ENCODE measurements at places on chromosomes 3 and 15. TPM values are rescaled to one million over a fixed set of nuclear protein-coding genes. Genes with fewer than 3 reads are reported as not detected.

SI gene
- total RNA-seq: not detected

DNA sequence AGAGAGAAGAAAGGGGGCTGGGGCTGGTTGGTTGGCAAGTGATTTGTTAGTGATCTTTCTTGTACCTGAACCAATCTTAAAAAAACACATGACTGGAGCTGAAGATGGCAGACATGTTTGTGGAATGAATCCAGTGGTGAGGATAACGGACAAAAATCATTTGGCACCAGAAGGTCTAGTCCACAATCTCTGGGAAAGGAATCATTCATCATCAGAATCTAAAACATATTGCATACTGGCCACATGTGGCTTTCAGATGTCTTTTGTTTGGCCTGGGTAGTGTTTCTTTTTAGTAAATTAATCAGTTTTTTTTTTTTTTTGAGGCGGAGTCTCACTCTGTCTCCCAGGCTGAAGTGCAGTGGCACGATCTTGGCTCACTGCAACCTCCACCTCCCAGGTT, 5.0 kb downstream of the NEK11 start:
- no peak for DNase-seq

FGF12 gene
- 5.1 TPM for total RNA-seq

DNA sequence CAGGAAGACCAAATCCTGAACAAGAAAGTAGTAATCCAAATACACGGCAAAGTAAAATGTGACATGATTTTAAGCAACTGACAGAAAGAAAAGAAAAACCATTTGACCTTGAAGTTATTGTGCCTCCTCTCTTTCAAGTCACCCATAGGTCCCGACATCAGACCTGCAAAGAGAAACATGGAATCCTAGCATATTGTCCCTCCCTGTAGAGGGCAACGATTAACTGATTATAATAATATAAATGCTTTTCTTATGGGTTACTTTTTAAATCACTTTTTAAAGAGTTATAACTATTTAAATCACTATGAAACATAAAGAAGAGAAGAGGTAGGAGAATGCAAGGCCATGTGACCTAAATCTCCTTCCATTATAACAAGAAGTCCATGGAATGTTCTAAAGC, 143.2 kb upstream of the LIPC start:
- no peak for DNase-seq

ERC2 gene
- total RNA-seq: 15.4 TPM

DNA sequence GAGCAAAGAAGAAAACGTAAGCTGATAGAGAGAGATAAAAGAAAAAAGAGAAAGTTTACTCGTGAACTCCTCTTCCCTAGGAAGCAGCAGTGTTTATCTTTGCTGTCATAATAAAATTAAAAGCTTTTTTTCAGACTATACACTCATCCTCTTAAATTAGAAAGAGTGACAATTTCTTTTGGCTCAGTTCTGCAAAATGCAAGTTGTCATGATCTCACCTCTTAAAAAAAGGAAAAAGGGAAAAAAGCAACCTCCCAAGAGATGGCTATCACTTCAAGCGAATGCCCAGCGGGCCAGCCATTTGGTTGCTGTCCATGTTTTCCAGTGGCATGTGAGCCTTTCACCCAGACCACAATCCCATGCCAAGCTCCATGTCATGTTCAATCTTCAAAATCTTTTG, 7.0 kb upstream of the THBS1 start:
- no peak for DNase-seq

P2RY1 gene
- total RNA-seq: 6.4 TPM

DNA sequence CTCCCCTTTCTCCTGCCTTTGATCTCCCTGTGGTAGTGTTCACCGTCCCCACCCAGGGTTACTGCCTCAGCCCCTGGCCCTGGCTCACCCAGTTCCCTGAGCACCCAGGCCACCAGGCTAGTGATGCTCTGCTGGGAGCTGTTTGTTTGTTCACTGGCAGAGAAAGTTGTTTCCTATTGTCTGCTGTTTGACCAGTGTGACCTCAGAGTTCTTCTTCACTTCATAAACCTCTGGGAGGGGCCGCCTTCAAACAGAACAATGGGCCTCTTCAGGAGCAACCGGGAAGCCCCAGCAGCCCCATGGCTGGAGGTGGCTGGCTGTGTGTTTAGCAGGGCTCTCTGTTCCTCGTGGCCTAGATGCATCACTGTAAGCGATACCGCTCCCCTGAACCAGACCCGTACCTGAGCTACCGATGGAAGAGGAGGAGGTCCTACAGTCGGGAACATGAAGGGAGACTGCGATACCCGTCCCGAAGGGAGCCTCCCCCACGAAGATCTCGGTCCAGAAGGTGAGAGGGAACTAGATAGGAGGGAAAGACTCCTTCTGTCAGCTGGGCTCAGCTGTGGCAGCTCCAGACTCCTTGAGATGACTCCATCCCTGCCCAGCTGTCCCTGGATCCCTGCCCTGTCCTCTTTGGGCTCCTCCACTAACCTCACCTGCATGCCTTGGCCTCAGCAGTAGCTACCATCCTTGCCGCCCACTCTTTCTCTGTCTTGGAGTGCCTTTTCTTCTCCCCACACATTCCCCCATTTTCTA, 3.4 kb downstream of the CLK3 start:
- DNase-seq: no peak

GRCh38 chr15:79430901-79431635, 1.1 kb upstream of the MINAR1 start:
- DNase-seq: no peak

DNA sequence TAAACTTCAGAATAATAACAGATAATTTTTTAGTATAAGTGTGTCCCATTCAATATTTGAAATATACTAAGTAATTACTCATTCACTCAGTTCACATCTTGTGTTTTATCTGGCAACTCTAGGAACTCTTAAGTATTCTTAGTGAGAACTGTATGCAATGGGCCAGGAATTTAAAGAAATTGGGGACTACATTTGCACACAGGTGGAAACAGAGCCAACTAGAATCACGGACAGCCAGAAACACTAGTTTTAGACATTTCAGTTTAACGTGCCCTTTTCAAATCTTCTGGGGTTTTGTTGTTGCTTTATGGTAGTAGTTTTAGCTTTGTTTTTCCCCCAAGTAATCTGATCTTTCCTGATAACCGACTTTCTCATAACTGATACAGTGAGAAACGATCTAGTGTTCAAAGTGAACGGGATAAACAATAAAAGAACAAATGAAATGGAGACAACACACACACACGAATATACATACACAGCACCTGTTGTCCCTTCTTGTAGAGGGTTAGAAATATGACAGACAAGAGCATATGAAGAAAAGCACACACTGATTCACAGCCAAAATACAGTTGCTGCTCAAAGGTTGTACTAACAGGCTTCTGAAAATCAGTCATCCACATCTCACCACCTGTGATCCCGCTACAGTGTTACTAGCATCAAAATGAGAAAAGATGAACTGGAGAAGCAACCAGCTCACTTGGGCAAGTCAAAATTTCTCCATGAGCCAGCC, 167.0 kb downstream of the FMN1 start:
- no peak for DNase-seq

ZNF774 gene
- 2.5 TPM for total RNA-seq

- DNase-seq: no peak
These were observed 91.1 kb downstream of the LINGO1 start for GRCh38 chr15:77541421-77542181.

GRCh38 chr15:62059816-62060112, 483 bp downstream of the VPS13C start:
- no peak for DNase-seq

CHDH gene
- total RNA-seq: 8.2 TPM

DNA sequence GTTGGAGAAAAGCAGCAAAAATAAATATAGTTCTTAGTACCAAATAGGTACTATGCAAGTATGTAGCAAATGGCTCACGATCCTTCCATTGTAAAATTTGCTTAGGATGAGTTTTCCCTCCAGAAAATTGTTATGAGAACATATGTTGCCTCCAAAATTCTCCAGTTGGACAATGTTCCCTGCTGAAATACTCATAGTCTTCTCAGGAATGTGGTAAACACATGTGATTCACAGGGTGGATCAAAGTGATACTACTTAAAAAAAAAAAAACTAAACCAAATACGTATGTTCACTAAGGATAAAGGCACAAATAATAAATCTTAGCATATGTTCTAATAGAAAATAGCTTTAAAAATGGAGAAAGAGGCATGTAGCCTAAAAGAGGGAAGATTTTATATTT, 84.3 kb upstream of the ZNF385D start:
- DNase-seq: no peak

DNA sequence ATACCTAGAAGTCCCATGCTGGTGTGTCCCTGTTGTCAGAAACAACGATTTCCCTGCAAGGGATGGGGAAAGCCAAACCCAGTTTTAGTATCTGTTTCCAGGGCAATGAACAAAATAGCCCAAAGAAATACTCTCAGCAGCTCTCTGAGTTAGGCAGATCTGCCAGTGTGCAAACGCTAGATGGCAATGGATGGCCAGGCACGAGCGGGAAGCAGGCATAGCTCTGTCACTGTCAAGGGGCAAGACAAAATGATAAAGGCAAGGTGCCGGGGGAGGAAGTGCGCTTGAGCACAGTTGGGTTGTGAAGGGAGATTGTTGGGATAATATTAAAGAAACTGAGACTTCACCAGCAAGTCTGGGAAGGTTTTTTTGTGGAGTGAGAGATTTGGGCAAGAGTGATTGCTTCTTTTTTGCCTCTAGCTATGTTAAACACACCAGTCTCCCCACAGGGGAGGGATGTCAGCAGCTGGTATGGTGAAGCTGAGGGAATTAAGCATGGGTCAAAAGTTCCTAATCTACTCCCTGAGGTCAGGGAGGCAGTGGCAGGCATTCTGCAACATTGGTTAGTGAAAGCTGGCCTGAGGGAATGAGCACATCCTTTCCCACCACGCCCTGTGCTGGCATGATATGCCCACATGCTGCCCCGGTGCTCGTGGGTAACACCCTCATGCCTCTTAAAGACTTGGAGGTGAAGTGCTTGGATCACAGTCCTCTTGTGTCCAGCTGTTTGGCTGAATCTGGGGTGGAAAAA, 117.5 kb downstream of the PDCD6IP start:
- no peak for DNase-seq

- no peak for DNase-seq
These were observed 10.5 kb downstream of the WWTR1 start for GRCh38 chr3:149647285-149647684.

DNA sequence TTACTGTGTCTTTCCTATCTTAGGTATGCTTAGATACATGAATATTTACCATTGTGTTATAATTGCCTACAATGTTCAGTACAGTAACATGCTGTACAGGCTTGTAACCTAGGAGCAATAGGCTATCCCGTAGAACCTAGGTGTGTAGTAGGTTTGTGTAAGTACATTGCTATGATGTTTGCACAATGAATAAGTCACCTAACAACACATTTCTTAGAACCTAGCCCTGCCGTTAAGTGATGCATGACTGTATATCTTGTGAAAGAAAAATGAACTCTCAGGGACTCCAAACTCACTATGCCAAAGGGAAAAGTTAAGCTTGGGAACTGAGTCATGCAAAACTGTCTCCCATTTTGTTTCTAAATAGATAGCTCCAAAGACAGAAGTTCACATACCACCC, 91.5 kb upstream of the ACP3 start:
- no peak for DNase-seq
